ENCODE measurements at places on chromosomes 1 and 21.

- DNase-seq = no peak
Observed at GRCh38 chr1:31027693-31028526, 37.6 kb downstream of the PUM1 start.

- DNase-seq = no peak
Observed at GRCh38 chr21:22554690-22555316, 1556.6 kb downstream of the NCAM2 start.

DNA sequence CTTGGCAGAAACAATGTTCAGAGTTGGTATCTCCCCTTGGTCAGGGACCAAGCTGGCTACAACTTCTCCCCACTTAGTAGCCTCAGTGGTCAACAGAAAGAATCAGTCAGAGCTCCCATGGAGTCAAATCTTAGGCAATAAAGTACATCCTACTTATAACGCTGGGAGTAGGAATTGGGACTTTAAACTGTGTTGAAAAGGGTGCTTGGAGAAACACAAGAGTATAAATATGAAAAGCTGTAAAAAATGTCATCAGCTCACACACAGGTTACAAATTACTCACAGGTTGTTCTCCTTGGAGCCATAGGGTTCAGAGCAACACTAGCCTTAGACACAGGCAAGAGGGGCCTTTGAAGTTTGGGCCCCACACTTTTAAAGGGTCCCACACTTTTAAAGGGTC is 67.4 kb downstream of the WLS start:
- no peak for DNase-seq

DNA sequence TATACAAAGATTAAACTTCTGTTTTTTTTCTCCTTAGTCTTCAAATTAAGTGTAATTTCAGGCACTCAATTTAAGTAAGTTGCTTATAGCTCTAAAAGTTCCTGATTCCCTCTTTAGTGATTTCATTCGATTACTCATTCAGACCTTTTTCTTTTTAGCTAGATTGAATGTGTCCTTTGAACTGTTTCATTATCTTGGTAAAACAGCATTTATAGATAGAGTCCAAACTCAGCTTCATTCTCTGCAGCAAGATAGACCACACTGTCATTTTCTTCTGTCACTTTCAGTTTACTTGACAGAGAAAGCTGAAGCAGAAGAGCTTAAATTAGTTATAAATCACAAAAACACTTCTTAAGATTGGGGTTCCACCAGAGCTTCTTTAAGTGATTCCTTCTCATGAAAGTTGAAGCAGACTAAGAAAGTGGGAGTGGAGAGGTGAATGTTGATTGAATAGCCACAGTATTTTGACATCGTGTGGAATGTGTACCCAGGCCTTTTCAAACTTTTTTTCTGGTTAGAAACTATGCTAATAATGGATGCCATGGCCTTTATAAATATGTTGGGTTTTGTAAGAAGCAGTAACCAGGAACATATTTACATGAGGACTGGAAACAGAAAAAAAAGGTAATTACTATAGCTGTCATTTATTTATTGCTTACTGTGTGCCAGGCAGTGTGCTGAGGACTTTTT is 52.2 kb downstream of the ZBTB40 start:
- no peak for DNase-seq

GRCh38 chr1:96557336-96557735 is 164.2 kb upstream of the PTBP2 start:
- DNase-seq = peak; percentile 12

- no peak for DNase-seq
Observed at GRCh38 chr1:10915594-10915993, 96.9 kb upstream of the TARDBP start.

Data from skeletal muscle cell (primary cell).